Neural progenitor cell (in vitro differentiated cells): ENCODE measurements at places on chromosomes 11 and 22.

DNA sequence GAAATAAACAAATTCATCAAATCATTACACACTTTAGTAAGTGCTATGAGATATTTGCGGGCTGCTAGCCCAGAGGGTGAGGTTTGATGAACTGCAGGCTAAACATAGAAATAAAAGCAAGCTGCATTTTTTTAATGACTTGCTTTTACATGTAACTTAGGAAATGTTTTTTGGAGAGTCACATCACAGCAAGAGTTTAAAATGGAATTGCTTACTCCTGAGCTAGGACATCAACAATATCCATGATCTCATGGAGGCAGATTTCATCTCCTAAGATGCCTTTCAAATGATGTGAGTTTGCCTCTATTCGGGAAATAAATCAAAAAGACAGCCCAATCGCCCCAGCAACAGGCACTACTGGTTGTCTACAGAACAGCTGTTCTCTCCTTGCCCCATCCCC lies 73.4 kb upstream of the CD44 start:
- DNase-seq, result no peak

GRCh38 chr11:70466596-70466995 lies 68.3 kb downstream of the CTTN start:
- DNase-seq, result no peak

DNA sequence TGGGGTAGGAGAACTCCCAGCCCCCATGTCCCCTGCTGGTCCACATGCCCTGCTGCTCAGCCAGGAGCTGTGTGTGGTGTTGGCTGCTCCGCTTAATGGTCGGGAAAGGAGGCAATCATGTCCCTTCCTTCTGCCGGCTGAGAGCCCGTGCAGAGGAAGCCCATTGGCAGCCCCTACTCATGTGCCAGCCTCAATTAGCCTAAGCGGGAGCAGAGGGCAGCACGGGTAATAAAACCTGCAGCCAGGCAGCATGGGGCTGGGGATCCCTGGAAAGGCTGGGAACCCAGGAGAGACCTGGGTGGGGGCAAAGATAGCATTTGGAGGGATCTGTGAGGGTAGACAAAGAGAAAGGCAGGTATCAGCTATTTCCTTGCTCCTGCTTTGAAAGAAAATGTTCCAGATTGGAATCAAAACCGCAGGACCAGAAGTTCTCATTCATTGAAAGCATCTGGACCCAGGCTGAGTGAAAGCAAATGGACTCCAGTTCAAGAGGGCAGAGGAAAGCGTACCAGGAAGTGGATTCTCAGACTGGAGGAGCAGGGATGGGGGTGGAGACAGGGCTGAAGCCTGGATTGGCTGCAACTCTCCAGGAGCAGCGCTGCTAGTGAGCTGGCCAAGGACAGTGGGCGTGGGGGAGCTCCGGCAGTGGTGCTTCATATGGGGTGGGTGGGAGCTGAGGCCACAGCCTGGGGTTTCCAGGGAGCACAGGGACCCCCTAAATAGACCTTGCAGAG lies 103.4 kb upstream of the NECTIN1 start:
- DNase-seq, result peak; percentile 36

- DNase-seq, result no peak
Measured at GRCh38 chr11:69416143-69416515, 65.3 kb upstream of the LINC01488 start.

DNA sequence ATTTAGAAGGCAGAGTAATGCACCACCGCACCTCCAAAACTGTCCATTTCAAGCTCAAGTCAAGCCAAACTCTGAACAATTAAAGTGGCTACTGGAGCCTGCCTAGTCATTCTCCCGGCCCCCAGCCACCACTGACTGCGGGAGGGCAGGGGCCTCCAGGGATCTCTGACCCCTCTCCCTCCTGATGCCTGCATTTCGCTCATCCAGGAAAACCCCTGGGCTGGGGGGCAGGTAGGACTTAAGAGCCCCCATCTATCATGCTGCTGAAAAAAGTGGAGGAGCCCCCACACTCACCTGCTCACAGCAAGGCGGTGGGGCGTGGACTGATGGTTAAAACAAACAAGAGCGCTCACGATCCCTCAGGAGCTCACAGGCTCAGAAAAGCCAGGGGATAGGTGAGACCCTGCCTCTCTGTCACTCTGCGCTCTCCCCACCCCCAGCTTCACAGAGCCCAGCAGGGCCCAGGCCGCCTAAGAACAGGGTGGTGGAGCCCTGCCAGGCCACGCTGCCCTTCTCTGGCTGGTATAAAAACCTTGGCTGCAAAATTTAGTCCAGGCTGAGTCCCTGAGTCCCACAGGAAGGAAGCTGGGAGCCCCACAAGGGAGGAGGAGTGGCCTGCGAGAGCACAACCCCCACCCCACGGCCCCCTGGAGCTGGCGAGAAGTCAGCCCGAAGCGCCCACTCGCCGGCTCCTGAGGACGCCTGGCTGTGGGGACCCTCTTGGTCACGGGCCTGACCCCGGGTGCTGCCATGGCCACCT lies 21.0 kb upstream of the MOB2 start:
- DNase-seq, result no peak

- DNase-seq, result no peak
Measured at GRCh38 chr11:122229078-122229477, 113.1 kb upstream of the BLID start.

- no peak for DNase-seq
Measured at GRCh38 chr11:105693075-105693759, 83.3 kb downstream of the GRIA4 start.

DNA sequence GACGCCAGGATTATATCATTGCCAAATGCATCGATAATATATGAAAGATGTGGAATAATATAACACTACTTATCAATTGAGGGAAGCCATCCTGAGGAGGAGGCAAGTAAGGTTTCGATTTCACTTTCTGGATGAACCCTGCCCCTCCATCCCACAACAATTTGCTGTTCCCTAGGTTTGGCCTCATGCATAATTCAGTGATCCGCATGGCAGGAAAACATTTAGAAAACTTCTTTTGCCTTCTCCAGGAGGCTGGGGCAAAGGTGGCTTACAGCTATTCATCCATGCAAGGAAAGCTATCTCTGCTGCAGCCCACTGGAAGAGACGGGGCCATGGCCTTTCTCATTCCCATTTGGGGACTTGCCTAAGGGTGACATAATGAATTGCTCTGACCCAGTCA lies 489.4 kb upstream of the CADM1 start:
- no peak for DNase-seq

DNA sequence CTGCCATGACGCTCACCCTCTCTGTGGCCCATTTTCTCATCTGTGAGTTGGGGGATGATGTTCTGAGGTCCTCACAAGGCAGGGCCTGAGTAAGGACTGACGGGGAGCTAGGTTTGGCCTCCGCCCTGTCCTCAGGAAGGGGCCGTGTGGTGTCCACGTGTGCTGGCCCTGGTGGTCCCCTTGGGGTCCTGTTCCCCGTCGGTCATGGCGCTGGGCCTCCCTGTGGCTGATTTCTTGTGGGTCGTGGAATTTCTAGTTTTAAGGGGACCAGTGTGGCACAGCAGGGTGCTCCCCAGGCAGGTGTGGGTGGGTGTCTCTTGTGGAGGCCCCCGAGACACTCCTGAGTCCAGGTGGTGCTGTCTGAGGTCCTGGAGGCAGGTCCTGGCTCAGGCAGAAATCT lies 5.9 kb downstream of the LINC01488 start:
- DNase-seq, result no peak

- DNase-seq, result peak; percentile 58
Measured at GRCh38 chr22:45072322-45072903, 62.6 kb upstream of the PHF21B start.

DNA sequence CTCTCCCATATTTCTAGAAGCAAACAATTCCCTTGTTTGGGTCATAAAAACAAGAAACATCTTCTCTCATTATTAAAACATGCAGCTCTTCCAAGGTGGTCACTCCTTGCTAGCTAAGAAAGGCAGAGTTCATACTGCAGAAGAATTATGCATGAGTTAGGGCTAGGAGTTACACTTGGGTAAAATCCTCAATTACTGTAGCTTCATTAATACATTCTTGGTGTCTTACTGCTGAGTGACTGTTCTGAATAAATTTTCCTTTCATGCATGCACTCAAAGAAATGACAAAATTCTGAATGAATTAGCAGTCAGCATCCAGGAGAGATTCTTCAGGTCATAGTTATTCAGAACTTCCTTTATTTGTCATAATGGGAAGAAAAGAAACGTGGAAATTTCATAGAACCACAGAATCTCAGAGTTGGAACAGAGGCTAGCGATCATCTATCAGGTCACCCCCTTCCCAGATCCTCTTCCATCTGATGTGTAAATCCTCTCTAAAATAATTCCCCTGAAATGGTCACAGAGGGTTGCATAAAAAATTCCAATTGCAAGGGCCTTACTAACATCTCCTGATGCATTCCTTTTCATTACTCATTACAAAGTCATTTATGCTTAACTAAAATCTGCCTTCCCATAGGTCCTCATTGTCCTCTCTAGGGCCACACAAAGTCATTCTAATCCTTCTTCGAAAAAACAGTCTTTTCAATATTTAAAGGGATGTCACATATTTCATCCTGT lies 771.5 kb downstream of the DLG2 start:
- no peak for DNase-seq

GRCh38 chr11:12602421-12602820 lies 71.8 kb upstream of the TEAD1 start:
- DNase-seq, result no peak

DNA sequence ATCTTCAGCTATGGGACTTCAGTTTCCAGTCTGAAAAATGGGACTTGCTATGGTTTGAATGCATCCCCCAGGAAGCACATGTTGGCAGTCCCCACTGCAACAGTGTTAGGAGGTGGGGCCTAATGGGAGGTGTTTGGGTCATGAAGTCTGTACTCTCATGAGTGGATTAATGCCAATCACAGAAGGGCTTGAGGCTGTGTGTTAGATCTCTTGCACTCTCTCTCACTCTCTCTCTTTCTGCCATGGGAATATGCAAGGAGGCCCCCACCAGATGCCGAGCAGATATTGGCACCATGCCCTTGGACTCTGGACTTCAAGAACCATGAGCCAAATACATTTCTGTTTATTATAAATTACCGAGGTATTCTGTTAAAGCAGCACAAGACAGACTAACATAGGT lies 7.8 kb upstream of the AP1B1 start:
- no peak for DNase-seq

- DNase-seq, result peak; percentile 28
Measured at GRCh38 chr11:2882396-2883110, 3.0 kb downstream of the CDKN1C start.

DNA sequence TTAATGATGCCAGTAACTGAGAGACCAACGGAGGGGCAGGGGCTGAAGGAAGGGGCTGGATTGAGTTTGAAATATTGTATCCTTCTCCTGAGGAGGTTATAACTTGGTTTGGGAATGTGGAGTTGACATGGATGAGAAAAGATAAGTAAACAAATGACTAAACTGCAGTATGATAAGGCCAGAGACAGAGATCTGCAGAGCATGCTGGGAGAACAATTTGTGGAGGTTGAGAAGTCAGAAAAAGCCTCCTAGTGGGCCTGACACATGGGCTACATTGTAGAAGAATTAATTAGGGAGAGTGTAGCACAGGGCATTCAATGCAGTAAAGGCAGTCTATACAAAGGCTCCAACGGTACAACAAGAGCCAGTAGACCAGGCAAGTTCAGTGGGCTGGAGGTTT lies 55.9 kb downstream of the SPON1 start:
- DNase-seq, result no peak

GRCh38 chr11:79520086-79520485 lies 79.3 kb upstream of the TENM4 start:
- DNase-seq, result no peak

DNA sequence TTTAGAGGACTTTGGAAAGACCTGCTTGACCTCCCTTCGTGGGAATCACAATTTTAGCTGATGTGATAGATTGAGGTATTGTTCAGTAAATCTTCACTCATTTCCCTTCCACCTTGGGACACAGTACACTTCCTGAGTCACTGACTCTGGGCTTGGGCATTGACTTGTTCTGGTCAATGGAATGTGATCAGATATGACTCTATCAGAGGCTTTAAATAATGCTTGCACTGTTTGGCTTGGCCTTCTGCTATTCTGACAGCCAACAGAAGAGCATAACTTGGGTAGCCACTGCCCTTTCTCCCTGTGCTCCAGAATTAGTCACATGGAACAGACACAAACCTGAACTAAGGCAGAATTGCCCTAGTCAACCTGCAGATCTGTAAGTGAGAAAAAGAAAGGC lies 12.5 kb downstream of the PRR5L start:
- DNase-seq, result no peak

DNA sequence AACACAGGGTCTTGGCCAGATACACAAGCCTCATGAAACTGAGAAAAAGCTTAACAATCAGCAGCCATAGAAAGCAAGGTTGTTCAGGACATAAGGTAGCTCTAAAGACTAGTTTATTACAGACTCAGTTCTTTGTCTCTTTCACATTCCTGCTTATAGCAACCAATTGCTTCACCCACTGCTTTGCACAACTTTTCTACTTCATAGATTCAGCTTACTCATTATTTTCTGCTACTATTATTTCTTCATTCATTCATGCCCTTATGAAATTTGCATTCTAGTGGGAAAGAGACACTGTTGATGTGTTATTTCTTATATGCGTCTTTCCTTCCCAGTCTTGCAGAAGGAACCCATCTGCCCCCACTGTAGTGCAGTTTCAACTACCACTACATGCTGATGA lies 4.7 kb downstream of the CCDC34 start:
- no peak for DNase-seq

GRCh38 chr22:39928536-39929520 lies 27.9 kb downstream of the GRAP2 start:
- DNase-seq, result no peak

DNA sequence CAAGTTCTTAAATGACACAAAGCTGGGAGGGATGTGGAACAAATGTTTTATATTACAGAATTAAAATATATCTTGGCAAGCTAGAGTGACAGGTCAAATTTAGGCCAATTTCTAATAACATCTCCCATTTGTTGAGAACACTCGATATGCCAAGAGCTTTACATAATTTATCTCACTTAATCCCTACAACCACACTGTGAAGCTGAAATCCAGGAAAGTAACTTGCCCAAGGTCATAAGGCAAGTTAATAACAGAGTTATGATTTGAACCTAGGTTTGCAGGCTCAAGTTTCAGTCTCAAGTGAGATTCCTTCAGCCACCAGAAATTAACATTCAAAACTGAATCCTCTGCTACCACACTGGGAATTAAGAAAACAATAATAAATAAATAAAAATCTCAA lies 38.3 kb downstream of the RAB30 start:
- no peak for DNase-seq

- no peak for DNase-seq
Measured at GRCh38 chr11:69692422-69692821, 11.4 kb downstream of the FGF19 start.

DNA sequence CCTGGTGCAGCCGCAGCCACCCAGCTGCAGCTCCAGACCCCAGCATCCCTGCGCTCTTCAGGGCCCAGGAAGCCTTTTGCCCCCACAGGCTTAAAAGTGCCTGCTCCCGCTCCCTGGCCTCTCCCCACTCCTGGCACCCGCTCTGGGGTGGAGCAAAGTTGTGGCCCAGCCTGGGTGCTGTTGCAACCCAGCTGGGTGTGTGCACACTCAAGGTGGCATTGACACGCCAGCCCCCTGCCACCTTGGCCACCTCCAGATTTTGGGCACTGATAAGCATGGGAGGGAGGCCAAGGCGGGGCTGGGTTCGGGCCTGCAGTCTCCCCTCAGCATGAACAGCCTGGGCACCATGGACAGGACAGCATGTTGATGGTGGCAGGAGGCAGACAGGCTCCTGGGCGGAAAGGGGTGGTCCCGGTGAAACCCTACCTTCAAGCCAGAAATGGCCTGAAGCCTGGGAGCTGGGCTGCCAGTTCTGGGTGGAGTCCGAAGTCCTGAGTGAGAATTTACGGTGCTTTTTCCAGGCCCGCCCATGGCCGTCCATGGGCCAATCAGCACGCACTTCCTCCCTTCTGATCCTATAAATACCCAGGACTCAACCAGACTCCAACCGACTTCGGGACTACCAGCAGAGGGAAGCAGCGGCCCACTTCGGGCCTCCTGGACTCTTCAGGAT lies 23.6 kb upstream of the RNASEH2C start:
- peak; percentile 45 for DNase-seq

GRCh38 chr11:44018127-44018521 lies 29.7 kb upstream of the ACCSL start:
- DNase-seq, result no peak
